IMR-90 (cell line): ENCODE measurements at places on chromosomes 1 and 21. TPM values are rescaled to one million over a fixed set of nuclear protein-coding genes. Genes with fewer than 3 reads are reported as not detected.

BCL2L15 gene
- total RNA-seq: under 0.01 TPM in 2 replicates

RBM11 gene
- total RNA-seq: under 0.01 and 0.18 TPM in 2 replicates

ZMYM1 gene
- 26.1 and 33.9 TPM in 2 replicates for total RNA-seq

LCE2A gene
- total RNA-seq: not detected in 2 replicates

IFT25 gene
- 9.1 and 30.0 TPM in 2 replicates for total RNA-seq

CCNL2 gene
- 53.9 and 61.1 TPM in 2 replicates for total RNA-seq

PLA2G5 gene
- total RNA-seq: not detected in 2 replicates

TGFB2 gene
- total RNA-seq: 3.8 and 5.3 TPM in 2 replicates
